ENCODE measurements at places on chromosomes 16 and 17.

GRCh38 chr17:19417611-19418010 lies 6.6 kb downstream of the RNF112 start:
- peaks cover 12% of the 10 kb centered on the region for H3K27me3 ChIP-seq
- H3K4me1 ChIP-seq, result no peaks in the 10 kb centered on the region
- no peaks in the 10 kb centered on the region for H3K36me3 ChIP-seq
- H3K4me3 ChIP-seq, result no peak overlapping the region

GRCh38 chr17:17063546-17064122 lies 21.4 kb downstream of the MPRIP start:
- H3K27me3 ChIP-seq, result no peaks in the 10 kb centered on the region
- no peak for DNase-seq
- peaks cover 10% of the 10 kb centered on the region for H3K36me3 ChIP-seq
- peaks cover 51% of the 10 kb centered on the region for H3K4me1 ChIP-seq
- H3K27ac ChIP-seq, result peak overlapping the region; percentile 68

GRCh38 chr17:50130559-50131305 lies 772 bp upstream of the SAMD14 start:
- H3K4me3 ChIP-seq, result peak overlapping the region; percentile 87
- H3K36me3 ChIP-seq, result peaks cover 38% of the 10 kb centered on the region
- peak overlapping the region; percentile 87 for H3K27ac ChIP-seq
- DNase-seq, result no peak
- peaks cover 15% of the 10 kb centered on the region for H3K27me3 ChIP-seq
- H3K4me1 ChIP-seq, result peaks cover 64% of the 10 kb centered on the region

GRCh38 chr17:34411646-34412421 lies 48.8 kb upstream of the CCL1 start:
- no peaks in the 10 kb centered on the region for H3K36me3 ChIP-seq
- DNase-seq, result no peak
- no peak overlapping the region for H3K27ac ChIP-seq
- H3K27me3 ChIP-seq, result peaks cover 51% of the 10 kb centered on the region

DNA sequence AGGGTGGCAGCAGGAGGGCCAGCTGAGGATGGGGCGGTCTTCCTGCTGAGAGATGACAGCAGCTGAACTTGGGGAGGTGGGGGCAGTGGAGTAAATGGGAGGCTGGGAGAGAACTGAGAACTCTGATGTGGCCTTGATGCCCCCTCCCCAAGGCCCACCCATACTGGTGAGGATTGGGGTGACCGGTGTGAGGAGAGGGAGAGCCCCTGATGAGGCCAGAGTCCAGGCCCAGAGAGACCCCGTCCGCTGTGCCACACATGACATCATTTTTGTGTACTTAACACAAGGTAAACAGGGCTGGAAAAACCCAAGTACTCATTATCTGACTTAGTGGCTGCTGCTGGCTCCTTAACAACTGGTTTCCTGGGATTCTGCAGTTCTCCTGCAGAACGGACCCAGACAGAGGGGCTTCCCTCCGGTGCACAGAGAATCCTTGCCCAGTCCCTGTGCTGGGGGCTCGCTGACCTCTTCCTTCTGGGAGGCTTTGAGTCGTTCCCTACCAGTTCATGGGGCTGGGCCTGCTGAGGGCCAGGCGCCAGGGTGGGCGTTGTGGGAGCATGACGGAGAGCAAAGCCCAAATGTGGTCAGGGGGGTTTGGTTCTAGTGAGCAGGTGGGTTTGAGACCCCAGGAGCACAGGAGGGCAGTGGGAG lies 207.6 kb downstream of the RAB11FIP4 start:
- H3K4me1 ChIP-seq, result peaks cover 43% of the 10 kb centered on the region
- H3K36me3 ChIP-seq, result no peaks in the 10 kb centered on the region
- H3K27ac ChIP-seq, result peak overlapping the region; percentile 62
- no peaks in the 10 kb centered on the region for H3K27me3 ChIP-seq
- H3K4me3 ChIP-seq, result no peak overlapping the region

DNA sequence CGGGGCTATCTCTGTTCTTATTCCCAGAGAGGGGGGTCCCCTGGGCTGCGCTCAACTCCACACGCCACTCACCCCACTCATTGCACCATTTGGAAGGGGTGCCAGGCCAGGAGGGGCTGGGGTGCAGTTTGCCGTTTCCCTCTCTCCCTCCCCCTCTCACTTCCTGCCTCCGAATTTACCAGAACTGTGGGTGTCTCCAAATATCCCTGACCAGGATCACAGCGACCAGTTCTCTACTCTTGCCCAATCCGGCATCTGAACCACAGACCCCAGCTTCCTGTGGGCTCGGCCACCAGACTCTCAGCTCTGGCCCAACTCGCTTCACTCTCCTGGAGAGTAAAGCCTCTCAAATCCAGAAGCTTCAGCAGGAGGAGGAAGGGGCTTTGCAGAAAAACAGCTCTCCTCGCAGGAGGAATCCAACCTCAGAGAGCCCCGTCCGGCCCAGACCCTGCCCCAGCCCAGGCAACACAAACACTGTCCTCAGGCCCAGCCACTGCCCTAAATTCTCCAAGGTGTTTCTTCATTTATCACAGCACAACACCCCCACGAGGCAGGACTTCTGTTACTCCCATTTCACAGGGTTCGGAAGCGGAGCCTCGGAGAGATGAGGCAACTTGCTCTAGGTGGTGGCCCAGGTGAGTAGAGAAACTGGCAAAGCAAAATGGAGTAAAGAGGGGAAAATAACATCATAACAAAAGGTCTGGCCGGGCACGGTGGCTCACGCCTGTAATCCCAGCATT lies 423 bp upstream of the ASGR2 start:
- no peak for DNase-seq
- H3K4me1 ChIP-seq, result no peaks in the 10 kb centered on the region

DNA sequence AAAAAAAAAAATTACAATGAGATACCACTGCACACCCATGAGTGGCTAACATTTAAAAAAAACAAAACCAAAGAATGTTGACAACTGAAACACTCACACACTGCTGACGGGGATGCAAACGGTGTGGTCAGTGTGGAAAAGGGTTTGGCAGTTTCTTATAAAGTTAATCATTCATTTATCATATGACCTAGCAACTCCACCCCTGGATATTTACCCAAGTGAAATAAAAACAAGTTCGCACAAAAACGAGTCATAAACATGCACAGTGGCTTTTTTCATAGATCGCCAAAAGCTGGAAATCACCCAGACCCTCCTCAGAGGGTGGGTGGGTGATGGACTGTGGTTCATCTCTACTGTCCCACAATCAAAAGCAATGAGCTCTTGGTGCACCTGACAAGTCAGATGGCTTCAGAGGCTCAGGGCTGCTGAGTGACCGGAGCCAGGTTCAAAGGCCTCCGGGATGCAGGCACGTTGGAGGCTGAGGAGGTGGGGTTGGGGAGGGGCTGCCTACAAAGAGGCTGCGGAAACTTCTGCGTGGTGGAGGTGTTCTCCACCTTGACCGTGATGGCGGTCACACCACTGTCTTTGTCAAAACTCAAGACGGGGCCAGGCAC lies 14.2 kb downstream of the RAB40B start:
- no peak overlapping the region for H3K27ac ChIP-seq
- no peak overlapping the region for H3K4me3 ChIP-seq
- no peak for DNase-seq
- H3K4me1 ChIP-seq, result peaks cover 5% of the 10 kb centered on the region

GRCh38 chr17:44988044-44988942 lies 20.2 kb upstream of the C1QL1 start:
- DNase-seq, result no peak
- H3K4me3 ChIP-seq, result no peak overlapping the region
- H3K4me1 ChIP-seq, result peaks cover 18% of the 10 kb centered on the region
- H3K36me3 ChIP-seq, result no peaks in the 10 kb centered on the region

DNA sequence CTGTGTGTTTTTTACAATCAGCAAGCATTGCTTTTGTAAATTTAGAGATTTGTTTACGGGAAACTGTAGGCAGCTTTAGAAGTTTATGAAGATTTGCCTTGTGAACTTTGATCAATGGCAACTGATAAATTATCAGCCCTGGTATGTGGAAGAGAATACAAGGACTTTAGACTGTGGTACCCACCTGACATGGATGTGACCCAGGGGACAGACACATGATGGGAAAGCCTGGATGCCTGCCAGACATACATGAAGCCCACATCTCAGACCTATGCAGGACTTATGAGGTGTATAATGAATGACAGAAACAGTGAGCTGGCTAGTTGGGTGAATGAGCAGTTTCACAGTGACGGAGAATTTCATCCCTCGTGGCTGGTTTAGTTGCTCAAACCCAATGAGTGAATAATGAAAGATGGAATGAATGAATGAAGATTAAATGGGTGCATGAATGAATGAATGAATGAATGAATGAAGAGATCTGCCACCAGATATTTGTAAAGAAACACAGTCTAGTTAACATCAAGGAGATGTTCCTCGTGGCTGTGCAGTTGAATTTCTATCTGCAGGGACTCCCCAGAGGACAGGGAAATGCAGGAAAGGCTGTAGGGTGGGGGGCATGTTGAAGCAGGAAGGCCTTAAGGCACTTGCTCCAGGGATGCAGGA lies 7.6 kb downstream of the TMEM92 start:
- H3K27ac ChIP-seq, result no peak overlapping the region
- H3K4me3 ChIP-seq, result no peak overlapping the region
- no peak for DNase-seq
- peaks cover 11% of the 10 kb centered on the region for H3K4me1 ChIP-seq
- H3K36me3 ChIP-seq, result no peaks in the 10 kb centered on the region
- H3K27me3 ChIP-seq, result peaks cover 71% of the 10 kb centered on the region

DNA sequence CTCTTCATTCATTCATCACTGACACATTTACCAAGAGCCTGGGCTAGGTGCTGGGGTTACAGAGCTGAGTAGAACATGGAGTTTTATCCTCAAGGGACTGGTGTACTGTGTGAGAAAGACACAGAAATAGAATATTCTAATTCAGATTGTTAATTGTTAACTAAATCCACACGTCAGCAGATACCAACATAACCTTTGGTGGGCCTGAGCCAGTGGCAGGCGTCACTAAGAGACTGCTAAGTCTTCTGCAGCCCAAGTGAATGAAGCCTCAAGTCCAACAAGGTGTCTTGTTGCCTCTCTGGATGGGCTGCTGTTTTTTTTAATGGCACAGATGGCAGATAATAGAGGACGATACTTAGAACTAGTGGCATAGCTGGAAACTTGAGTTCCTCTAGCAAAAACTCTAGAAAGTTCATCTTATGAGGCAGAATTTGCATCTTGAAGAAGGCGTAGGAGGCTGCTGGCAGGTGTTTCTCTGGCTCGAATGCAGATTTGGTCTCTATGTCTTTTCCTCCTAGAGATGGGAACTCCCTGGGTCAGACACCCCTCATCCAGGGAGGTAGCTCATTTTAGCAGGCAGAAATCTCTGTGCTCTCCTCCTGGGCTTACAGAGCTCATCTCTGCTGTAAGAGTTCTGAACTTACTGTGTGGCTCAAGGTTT lies 179.5 kb downstream of the NTN1 start:
- no peaks in the 10 kb centered on the region for H3K27me3 ChIP-seq
- peak overlapping the region; percentile 23 for H3K4me3 ChIP-seq
- H3K27ac ChIP-seq, result peak overlapping the region; percentile 96
- peaks cover 62% of the 10 kb centered on the region for H3K4me1 ChIP-seq

Data from stimulated activated naive B cell treated with anti-CD40 and anti-IgM and Interleukin-4, amounts not matched to agents 10 μg/mL and 1 μg/mL and 100 μg/mL, for 72 hours (primary cell).